Brain microvascular endothelial cell (primary cell): ENCODE measurements at places on chromosomes 6 and 20.

GRCh38 chr6:47258724-47259347, 50.9 kb downstream of the TNFRSF21 start:
- no peak for DNase-seq

DNA sequence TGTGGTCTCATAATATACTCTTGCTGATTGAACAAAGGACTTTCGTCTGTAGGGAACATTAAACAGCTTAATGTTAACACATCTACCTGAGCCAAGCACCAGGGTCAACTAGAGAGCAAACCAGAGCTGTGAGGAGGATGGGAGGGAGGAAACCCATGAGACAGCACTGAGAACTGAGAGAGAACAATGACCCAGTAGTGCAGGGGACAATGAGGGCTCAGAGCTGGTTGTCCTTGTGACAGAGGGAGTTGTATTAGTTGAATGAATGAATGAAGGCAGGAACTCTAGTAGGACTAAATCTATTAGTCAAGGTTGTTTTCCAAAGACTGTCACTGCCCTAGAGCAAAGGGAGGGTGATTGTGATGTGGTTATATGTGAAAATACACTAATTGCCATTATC, 28.2 kb upstream of the GSTA4 start:
- DNase-seq = no peak

- DNase-seq = no peak
Measured at GRCh38 chr6:7021301-7021700, 86.5 kb upstream of the RREB1 start.

- DNase-seq = no peak
Measured at GRCh38 chr6:129981598-129981997, 36.8 kb upstream of the L3MBTL3 start.

GRCh38 chr20:45957021-45957941, 14.7 kb downstream of the ZNF335 start:
- no peak for DNase-seq

GRCh38 chr6:13304101-13304500, 24.2 kb downstream of the TBC1D7 start:
- DNase-seq = no peak

DNA sequence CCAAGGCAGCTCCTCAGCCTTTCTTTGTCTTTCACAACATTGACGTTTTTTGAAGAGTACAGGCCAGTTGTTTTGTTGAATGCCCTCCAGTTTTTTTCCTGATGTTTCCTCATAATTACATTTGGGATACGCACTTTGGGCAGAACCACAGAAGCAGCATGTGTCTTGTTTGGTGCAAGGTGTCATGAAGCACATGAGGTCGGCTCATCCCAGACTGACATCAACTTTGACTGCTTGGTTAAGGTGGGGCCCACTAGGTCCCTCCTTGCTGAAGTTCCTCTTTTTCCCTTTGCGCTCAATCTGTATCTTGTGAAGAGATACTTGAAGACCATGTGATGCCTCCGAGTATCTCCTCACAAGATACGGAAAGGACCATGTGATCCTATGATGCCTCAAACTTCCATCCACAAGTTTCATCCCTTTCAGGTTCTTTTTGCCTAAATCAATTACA, 10.5 kb downstream of the SNAI1 start:
- no peak for DNase-seq

GRCh38 chr6:104768906-104769305, 90.8 kb downstream of the HACE1 start:
- DNase-seq = no peak

DNA sequence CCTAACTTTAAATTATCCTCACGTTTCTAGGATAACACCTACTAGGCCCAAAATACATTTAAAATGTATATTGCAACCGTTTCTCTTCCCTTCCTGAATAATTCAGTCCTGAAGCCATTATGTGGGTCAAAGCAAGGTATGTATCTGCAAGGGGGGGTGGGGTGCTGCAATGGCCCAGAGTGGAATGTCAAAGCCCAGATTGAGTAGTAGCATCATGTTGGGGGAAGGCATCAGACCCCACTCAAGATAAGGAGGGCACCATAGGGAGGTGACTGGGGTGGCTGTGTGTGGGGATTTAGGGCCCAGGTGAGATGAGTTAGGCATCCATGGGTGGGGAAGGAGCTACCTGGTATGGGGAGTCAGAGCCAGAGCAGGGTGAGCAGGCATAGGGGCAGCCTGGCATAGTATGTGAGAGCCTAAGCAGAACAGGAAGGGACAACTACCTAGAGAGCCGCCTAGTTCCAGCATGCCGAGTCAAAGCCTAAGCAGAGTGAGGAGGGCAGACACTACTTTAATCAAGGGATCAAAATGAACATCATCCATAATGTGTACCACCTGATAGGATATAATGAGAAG, 48.2 kb downstream of the ZNF292 start:
- DNase-seq = no peak

GRCh38 chr6:137284811-137285110, 65.6 kb upstream of the IFNGR1 start:
- DNase-seq = no peak

GRCh38 chr6:108175592-108176279, 9.9 kb downstream of the NR2E1 start:
- no peak for DNase-seq

- DNase-seq = no peak
Measured at GRCh38 chr20:20248620-20249200, 119.2 kb upstream of the INSM1 start.

- no peak for DNase-seq
Measured at GRCh38 chr6:16267428-16268263, 29.3 kb downstream of the GMPR start.

DNA sequence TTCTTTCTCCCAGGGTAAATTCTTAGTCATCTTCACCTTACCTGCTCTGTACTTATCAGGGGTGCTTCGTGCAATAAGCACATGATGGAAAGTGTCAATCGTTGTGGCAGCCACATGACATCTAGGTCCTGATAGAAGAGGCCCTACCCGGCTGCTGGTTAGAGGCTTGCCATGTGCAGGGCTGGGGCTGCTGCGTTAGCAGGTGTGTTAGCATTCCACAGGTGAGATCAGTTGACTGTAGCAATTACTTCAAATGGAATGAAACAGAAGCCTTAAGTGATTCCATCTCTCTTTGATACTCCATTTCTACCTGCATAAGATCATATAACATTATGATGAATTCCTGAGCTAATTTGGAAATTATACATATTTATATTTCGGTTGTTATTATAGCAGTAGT, 127.0 kb downstream of the UST start:
- no peak for DNase-seq

DNA sequence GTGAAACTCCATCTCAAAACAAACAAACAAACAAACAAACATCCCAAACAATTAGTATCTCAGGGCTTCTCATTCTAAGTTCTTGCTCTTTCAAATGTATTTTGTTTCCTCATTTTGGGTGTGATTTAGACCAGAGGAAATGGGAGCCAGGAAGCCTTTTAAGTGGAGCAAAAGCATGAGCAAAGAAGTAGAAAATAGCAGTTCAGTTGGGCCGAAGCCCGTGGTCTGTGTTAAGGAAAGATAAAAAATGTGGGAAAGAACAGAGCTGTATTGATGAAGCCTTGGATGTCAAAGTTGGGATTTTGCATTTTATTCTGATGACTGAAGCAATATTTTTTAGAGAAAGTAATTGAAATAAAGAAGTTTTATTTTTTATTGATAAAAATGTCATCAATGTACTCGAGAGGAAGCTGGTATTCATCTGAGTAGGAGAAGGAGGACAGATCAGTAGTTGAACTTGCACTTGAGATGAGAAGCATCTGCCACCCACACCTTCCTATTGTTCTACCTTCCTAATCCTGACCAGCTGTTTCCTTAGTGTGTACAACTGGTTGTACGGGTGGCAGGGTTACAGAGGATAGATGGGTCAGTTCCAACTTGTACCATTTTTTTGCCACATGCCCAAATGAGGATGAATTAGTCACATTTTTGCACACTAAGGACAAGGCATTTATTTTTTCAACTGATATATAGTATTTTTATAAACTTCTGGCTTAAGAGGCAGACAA, 56.1 kb downstream of the KIAA0408 start:
- DNase-seq = no peak

- DNase-seq = no peak
Measured at GRCh38 chr6:149228311-149228955, 89.1 kb upstream of the TAB2 start.

DNA sequence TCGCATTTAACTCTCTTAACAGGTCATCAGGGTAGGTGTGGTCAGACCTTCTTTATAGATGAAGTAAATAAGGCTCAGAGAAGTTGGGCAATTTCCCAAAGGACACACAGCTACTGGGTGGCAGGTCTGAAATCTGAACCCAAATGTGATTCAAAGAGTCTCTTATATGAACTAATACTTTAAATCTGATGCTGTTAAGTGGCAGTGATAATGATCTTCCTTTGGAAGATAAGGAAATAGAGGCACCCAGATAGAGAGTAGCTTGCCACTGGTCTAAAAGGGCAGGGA, 237.1 kb downstream of the GMPR start:
- DNase-seq = no peak

GRCh38 chr20:61521687-61522420, 269.8 kb downstream of the CDH4 start:
- no peak for DNase-seq

DNA sequence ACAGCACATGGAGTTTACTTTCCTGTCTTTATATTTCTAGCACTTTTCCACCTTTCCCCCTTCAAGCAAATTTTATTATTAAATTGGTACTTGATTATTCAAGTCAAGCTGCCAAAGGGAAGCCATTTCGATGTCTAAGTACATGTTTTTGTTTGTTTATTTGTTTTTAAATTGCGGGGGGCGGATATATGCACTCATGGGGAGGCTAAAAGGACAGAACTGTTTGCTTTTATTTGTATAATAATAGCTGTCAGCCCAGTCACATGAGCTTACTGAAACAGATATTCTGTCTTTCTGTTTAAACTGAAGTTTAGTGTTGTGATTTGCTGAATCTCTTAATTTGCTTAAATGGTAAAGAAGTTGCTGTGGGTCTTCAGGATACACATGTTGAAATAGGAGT, 49.6 kb upstream of the PLCG1 start:
- no peak for DNase-seq
